Stimulated activated CD4-positive, alpha-beta T cell treated with anti-CD3 and anti-CD28 coated beads, Interleukin-1b, Interleukin-23, amount 100 ng/mL, for 1 hour (primary cell): ENCODE measurements at places on chromosomes 3 and 15.

- no peak for DNase-seq
Observed at GRCh38 chr3:66483006-66483405, 17.8 kb downstream of the LRIG1 start.

DNA sequence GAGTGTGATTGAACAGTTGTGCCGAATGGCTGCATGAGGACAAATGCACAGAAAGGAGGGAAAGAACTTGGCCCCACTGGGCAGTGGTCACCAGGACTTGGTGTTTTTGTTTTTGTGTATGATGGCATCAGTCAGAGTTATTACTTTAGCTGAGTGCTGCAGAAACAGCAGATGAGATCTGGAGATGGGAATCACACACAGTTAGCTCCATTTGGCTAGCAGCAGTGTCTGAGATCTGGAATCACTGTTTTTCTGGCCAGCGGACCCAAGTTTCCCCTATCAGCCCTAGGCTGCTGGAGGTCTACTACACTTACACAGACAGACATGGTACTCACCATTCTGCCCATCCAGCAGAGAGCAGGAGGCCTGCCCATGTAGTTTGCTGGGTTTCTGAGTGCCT is 45.9 kb upstream of the APEH start:
- DNase-seq: no peak

GRCh38 chr3:56423661-56424099 is 44.6 kb downstream of the ERC2 start:
- DNase-seq: no peak

- peak; percentile 86 for DNase-seq
Observed at GRCh38 chr15:40952901-40953712, at the start of gene CHAC1. CHAC1 (plus strand) TSS chr15:40953471; CDS start chr15:40953584, 113 bp downstream.

GRCh38 chr3:141969711-141970110 is 93.3 kb downstream of the ATP1B3 start:
- DNase-seq: no peak

GRCh38 chr15:40995656-40996055 is 42.4 kb downstream of the CHAC1 start:
- DNase-seq: no peak

GRCh38 chr15:84006421-84006820 is 229.2 kb upstream of the GOLGA6L4 start:
- no peak for DNase-seq

DNA sequence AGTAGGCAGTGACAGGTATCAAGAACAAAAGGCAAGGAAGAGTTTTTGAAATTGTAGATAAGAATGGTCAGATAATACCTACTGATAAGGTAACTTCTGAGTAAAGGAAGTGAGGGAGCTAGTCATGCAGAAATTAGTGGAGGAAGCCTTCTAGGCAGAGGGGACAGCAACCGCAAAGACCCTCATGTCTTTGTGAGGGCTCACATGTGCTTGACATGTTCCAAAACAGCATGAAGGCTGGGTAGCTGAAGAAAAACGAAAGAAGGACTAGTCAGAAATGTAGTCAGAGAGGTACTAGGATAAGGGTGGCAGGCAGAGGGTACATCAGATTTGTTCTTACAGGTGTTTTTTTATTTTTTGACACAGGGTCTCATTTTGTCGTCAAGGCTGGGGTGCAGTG is 5.3 kb downstream of the SIN3A start:
- no peak for DNase-seq

DNA sequence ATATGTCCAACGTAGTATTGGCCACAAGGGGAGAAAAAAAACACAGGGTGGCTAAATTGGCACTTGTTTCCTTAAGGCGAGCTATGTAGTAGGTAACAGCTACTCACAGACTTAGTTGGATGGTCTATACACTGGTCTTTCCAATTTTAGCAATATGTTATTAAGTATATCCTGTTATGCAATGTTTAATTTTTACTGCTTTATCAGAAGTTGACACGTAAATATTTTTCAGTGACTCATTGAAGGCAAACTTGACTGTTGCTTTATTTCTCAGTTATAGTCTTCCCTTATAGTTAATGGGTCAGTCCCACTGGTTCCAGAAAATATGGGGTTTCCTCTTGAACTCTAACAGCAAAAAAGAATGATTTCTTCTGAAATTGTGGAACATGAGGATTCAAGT is 46.5 kb downstream of the ADPGK start:
- DNase-seq: no peak

DNA sequence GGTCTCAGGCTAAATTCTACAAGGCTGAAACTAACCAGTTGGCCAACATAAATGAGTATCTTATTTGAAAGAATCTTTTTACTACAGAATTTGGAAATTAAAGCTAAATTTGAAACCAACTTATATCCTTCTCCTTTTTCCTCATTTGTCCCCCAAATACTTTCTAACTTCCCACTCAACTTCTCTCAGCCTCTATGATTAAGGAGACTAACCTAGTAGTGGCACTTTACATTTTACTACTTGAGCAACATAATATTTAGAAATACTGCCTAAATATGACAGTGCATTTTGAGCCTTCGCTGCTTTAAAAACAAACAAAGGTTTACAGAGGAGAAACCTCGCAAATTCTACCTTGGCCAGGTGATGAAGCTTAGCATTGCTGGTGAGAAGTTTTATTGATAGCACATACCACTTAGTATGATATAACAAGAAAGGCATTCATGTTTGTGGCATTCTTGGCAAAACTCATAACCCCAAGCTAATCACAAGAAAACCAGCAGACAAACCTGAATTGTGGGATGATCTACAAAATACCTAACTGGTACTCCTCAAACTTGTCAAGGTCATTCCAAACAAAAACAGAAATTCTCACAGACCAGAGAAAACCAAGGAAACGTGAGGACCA is 432.1 kb upstream of the CFAP20DC start:
- DNase-seq: no peak

GRCh38 chr3:24201301-24201700 is 256.2 kb downstream of the NR1D2 start:
- no peak for DNase-seq

GRCh38 chr15:58138106-58138505 is at the start of gene AQP9:
AQP9 (plus strand) TSS chr15:58138381; CDS start chr15:58138566, 185 bp downstream.
- no peak for DNase-seq

- DNase-seq: no peak
Observed at GRCh38 chr3:49634736-49635135, 39.4 kb upstream of the APEH start.

GRCh38 chr3:24315356-24315755 is 179.3 kb downstream of the THRB start:
- no peak for DNase-seq

DNA sequence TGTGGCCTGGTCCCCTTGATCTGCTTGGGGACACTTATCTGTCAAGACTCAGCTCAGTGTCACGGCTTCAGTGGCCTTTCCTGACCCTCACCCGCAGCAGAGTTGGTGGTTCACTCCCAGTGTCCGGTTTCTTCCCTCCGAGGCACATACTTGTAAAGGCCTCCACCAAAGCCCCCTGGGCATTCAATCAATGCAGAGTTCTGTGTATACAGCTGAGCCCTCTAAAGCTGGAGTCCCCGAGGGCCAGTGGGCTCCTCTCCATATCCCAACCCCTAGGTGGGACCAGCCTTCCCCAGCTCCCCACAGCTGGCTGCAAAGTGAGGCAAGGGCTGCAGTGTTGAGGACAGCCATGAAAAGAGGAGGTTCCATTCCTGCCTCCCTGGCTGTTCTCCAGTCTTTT is 70.9 kb upstream of the RGMA start:
- DNase-seq: no peak

DNA sequence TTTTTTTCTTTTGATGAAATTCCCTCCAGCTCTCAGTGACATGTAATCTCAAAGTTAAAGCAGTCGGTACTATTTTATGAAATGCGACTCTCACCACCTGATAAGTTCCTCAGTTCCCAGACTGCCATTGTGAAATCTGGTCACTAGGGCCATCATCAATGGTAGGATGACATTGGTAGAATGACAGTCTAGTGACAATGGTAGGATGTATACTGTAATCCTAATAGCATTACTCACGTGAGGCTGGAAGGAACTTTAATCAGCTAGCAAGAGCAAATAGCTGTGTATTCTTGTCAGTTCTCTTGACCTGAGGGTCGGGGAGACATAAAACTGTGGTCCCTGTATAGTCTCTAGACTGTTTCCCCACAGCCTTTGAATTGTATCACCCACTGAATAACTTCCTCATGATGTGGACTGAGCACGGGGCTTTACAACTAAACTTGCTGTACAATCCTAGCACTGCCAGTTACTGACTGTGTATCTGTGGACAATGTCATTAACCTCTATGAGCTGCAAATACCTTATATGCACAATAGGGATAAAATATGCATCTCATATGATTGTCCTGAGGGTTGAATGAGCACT is 23.2 kb downstream of the TRAT1 start:
- DNase-seq: no peak

- DNase-seq: no peak
Observed at GRCh38 chr3:87461443-87461842, 185.1 kb upstream of the POU1F1 start.

DNA sequence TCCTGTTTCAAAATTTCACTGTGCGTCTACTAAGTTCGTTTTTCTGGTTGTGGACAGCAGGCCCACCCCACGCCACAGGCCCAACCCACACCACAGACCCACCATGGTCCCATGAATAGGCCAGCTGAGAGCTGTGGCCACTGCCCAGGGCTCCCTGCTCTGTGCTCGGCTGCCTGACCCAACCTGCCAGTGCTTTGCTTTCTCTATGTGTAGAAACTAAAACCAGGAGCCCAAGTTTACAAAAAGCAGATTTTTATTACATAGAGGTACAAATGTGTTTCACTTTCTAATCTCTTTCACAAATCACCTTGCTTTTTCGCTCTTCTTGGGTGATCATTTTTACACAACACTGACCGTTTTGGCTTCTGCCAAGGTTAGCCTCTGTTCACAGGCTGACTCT is 69.1 kb downstream of the HERC2 start:
- no peak for DNase-seq

DNA sequence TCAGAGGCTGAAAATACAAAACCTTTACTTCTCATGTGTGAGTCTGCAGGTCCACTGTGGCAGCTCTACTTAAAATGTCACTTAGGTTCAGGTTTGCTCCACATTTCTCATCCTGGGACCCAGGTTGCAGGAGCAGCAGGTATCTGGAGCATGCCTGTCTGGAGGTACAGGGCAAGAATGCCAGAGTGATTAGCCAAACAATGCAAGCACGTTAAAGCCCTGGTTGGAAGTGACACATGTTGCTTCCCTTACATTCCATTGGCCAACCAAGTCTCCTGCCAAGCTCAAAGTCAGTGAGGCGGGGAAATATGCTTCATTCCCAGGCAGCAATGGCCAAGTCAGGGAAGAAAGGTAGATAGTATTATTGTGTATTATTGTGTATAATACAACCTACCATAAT is 76.8 kb upstream of the ARL6 start:
- DNase-seq: no peak

DNA sequence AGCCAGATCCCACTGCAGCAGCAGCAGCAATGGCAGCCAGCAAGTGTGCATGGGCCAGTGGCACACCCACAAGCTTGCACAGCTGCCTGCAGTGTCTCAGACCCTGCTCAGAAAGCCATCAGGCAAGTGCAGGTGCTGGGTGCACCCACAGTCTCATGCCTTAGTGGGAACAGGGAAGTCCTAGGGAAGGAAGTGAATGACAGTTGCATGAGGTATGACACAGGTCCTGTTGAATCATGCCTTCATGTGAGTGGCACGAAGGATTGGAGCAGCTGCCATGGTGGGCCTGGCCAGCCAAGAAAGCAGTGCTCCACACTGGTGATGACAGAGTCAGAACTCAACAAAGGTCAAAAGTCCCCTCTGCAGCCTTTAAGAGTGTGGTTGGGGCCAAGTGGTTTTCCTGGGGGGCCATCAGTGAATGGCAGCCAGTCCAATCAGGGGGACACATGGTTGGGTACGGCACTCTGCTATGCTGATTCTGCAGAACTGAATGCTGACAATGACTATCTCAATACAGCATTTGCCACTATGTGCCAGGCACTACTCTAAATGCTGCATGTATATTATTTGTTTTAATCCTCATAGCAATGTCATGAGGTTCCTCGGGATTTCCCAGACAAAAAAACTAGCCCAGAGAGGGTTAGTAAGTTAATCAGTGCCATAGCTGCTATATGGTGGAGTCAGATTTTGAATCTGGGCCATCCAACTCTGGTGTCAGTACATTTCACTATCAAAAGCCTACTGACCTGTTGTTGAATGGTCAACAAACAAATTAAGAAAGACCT is 94.3 kb downstream of the AQP9 start:
- DNase-seq: no peak

DNA sequence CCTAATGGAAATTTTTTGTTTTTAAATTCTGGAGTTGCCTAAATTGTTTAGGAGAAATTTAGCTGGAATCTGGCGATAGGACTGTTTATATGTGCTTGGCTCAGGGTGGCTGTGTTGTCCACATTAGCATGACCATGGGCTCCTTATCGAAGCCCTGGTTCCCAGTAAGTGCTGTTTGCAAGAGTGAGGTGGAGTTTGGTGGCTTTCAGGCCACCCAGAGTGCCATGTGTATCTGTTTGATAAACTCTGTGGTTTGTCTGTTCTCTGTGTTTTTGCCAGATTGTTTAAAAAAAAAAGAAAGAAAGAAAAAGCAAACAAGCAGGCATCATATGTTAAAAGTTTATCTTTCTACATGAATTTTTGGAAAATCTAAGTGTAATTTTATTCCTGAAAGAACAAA is 51.5 kb downstream of the PLCL2 start:
- DNase-seq: no peak

- DNase-seq: no peak
Observed at GRCh38 chr3:40451551-40451950, 5.6 kb upstream of the RPL14 start.

- no peak for DNase-seq
Observed at GRCh38 chr3:194689493-194689944, 3.8 kb downstream of the FAM43A start.

DNA sequence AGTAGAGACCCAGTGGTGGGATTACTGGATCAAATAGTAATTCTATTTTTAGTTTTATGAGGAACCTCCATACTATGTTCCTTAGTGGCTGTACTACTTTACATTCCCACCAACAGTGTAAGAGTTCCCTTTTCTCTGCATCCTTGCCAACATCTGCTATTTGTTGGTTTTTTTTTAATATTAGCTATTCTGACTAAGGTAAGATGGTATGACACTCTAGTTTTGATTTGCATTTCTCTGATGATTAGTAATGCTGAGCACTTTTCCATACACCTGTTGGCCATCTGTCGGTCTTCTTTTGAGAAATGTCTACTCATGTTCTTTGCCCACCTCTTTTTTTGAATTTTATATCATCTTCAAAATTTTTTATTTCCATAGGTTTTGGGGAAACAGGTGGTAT is 34.2 kb upstream of the RAP2B start:
- no peak for DNase-seq

- peak; percentile 23 for DNase-seq
Observed at GRCh38 chr3:49158103-49158709, 7.9 kb downstream of the CCDC71 start.

GRCh38 chr3:8187996-8188395 is 313.6 kb upstream of the LMCD1 start:
- no peak for DNase-seq

- no peak for DNase-seq
Observed at GRCh38 chr3:17055374-17056276, 170.9 kb downstream of the PLCL2 start.

DNA sequence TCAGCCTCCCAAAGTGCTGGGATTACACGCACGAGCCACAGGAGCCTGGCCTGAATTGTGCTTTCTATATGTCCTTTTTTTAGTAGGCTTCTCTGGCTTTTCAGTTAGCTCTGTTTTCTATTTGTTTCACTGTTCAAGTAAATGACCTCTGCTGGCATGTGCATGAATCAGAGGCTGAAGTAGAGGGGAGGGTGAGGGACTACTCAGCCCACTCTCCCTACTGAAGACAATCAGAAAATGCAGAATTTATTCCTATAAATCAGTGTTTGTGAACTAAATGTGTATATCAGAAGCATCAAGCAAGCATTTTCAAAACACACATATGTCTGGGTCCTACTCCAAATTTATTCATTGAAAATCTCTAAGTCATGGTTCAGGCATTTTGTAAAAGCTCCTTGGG is 45.0 kb downstream of the ZMAT3 start:
- no peak for DNase-seq
